ENCODE measurements at places on chromosomes 6 and 20.
A peak's percentile ranks its signal among the peaks of the same experiment; 100 is the strongest.

GRCh38 chr6:99822741-99823512 is 171.1 kb downstream of the MCHR2 start:
- DNase-seq, result no peak

- DNase-seq, result no peak
These were observed 1297.5 kb upstream of the CITED2 start for GRCh38 chr6:140671926-140672325.

DNA sequence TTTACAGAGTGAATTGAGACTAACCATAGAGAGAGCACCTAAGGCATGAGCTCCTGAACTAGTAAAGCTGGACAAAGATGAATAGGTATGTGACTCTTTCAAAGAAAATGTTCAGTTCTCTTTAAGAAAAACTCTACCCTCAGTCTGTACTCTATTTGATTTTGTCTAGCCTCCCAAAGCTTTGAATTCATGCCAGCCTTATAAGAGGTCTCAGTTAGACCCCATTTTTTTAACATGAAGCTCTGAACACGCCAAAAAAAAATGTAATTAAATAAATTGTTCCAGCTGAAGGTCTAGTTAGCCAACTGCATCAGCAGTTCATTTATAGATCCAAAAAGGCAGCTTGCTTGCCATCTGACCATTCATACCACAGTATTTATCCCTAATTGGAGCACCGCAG is 71.6 kb downstream of the COL9A1 start:
- DNase-seq, result no peak

GRCh38 chr20:64232794-64233193 is 22.8 kb upstream of the PCMTD2 start:
- DNase-seq, result no peak

- peak; percentile 61 for DNase-seq
These were observed 1.2 kb downstream of the TCFL5 start for GRCh38 chr20:62860391-62860923.

DNA sequence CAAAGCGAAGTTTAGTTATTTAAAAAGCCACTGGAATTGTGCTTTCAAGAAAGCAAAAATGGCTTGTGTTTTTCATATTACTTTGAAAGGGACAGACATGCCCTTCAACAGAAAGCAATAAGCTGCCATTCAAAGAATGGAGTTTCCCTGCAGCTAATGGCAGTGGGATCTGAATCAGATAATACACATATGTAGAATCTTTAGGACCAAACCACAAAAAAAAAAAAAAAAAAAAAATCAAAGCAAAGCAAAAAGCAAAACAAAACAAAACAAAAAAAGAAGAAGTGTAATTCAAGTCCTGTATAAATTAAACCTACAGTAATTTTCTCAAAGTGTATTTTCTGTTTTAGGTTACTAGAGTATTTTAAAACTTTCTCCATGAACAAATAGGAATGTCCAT is 63.6 kb upstream of the ZNF217 start:
- no peak for DNase-seq

GRCh38 chr6:118203545-118203944 is 296.5 kb downstream of the SLC35F1 start:
- DNase-seq, result no peak

GRCh38 chr6:116314218-116314617 is 34.5 kb upstream of the TSPYL1 start:
- DNase-seq, result no peak

- no peak for DNase-seq
These were observed 386.5 kb downstream of the SMOC2 start for GRCh38 chr6:168827586-168827871.

GRCh38 chr6:162712694-162713093 is 14.9 kb downstream of the PRKN start:
- no peak for DNase-seq

DNA sequence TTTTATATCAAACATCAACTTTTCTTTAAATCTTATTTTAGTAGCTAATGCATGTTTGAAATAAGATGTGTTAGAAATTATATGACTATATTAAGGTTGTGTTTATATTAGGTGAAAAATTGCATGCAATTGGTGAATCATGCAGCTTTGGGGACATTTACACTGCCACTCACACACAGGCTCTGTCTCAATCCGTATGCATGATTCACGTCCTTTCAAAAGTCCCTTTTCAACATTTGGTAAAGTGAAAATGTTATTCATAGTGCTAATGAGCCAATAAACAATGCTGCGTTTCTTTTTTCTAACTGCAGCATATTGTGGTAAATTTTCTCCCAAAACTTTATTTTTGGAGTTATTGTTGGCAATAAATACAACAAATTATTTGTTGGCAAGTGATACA is 198.0 kb downstream of the FUT9 start:
- no peak for DNase-seq

DNA sequence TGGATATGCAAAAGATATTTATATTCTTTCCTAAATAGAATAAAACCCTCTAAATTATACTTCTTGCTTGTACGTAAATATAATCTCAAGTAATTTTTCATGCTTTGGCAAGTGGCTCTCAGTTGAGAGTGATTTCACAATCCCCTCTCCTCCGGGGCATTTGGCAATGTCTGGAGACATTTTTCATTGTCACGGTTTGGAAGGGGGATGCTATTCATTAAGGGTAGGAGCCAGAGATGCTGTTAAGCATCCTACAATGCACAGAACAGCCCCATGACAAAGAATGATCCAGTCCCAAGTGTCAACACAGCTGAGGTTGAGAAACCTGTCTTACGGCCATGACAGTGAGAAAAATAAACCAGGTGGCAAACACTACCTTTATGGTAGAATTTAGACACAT is 75.7 kb downstream of the AGPAT4 start:
- no peak for DNase-seq

DNA sequence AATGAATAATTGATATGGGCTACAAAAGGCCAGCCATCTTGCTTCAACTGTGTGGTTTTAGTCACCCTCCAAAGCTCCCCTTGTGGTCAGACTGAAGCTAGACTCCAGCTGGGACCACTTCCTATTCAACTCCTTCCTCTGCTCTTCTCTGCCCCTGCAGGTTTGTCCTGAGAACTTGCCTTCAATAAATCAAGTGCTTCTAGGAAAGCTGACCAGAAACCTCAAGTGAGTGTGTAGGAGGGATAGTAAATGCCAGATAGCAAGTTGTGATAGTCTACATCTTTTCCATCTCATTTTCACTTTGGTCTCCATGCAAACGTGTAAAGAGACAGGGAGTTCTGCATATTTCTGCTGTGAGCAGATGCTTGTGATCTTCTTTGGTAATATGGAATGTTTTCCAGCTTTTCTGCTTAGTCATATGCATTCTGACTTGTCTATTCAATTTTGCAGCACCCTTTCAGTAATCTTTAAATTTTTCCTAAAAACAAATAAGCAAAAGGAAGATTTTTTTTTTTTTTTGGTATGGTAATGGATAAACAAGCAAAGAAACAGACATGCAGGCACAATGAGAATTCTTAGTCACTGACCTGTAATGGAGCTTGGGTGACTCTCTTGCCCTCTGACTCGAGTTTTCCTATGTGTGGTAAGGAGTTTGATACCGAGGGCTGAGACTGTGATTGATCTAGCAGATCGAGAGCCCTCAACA is 201.3 kb upstream of the BTBD3 start:
- no peak for DNase-seq

GRCh38 chr6:156710479-156710878 is 66.7 kb upstream of the ARID1B start:
- DNase-seq, result no peak

GRCh38 chr6:3490625-3490980 is 33.8 kb upstream of the SLC22A23 start:
- no peak for DNase-seq

- no peak for DNase-seq
These were observed 142.4 kb downstream of the ZFP64 start for GRCh38 chr20:52049001-52049731.

GRCh38 chr6:108741331-108741989 is 106.8 kb upstream of the ARMC2 start:
- no peak for DNase-seq

GRCh38 chr6:28496099-28496779 is 19.4 kb downstream of the GPX6 start:
- no peak for DNase-seq

DNA sequence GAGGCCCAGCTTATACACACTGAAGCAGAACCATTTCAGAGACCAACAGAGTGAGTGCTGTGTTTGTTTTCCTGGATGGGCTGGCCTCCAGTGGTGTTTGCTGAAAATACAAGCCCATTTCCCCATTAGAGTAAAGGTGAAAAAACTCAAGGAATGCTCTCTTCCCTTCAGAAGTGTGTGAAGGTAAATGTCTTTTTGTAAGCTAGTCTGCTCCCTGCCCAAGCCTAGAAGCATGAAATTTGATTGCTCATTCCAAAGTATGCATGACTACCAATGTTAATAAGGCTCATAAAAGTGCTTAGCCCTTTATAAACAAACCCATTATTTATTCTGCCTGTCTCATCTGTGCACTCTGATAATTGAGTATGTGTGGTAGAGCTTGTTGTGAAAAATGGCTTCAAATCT is 59.1 kb downstream of the ADGRF1 start:
- no peak for DNase-seq

- DNase-seq, result peak; percentile 23
These were observed 251.5 kb downstream of the SOX4 start for GRCh38 chr6:21845018-21845417.

DNA sequence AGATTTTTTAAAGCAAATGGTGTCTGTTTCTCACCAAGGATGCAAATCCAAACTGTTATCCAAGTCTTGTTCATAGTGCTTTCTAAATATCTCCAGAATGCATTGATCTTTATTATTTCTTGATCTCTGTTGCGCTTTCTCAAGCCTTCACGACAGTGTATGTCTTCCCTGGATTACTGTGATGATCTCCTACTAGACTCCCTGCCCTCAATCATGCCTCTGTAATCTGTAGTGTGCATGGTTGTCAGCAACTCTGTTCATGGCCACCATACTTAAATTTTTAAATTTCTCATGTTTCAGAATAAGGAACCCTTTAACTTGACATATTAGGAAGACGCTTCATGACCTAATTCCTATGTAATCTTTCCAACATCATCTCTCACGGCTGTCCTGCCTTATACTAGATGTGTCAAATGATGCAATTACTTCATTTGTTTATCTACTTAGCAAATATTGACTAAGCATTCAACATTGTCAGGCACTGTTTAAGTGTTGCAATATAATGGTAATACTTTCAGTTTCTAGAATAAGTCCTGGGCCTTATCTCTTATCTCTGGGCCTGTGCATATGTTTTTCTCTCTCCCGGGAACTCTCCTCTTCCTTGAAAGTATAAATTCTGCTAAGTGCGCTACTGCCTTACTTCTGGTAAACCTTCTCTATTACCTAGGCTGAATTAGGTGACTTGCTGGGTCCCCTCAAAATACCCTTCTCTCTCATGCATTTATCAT is 25.6 kb upstream of the AHI1 start:
- DNase-seq, result no peak

GRCh38 chr6:35969646-35970045 is 48.7 kb upstream of the SRPK1 start:
- DNase-seq, result no peak

DNA sequence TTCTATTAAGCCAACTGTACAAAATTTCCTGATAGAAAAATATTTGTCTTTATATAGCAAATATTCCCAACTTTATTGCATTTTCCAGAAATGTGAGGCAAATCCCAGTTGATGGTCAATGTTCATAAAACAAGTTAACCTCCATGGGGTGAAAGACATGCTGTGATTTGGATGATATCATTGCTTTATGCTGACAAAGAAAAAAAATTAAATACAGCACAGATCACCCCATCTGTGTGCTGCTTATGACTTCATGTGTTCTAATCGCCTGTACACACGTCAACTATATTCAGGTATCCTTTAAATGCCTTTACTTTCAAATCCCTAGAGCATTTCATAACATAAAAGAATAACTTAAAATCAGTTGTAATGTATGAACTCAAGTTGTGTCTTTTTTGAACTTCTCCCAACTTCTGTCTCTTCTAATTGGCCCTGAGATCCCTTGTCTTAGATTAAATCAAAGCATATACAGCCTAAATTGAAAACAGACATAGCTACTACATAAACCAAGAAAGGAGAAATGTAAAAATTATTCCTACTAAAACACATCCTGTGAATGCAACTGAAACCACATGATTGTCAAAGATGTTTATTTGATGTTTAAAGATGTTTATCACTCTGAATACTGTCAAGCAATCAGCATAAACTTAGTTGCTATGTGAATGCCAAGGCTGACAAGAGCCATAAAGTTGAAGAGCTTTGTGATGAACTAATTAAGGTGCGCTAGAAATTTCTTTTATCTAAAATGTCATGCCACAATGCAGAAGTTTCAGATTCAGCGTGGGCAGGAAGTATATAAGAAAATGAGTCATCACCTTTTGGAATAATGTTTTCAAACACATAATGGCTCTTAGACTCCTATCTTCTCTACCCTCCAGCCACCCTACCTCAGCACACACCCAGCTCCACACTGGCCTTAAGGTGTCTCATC is 68.7 kb downstream of the FILIP1 start:
- DNase-seq, result no peak

- DNase-seq, result no peak
These were observed 452.0 kb downstream of the EPHA7 start for GRCh38 chr6:92967362-92967761.

GRCh38 chr20:8223091-8223870 is 91.2 kb downstream of the PLCB1 start:
- no peak for DNase-seq

DNA sequence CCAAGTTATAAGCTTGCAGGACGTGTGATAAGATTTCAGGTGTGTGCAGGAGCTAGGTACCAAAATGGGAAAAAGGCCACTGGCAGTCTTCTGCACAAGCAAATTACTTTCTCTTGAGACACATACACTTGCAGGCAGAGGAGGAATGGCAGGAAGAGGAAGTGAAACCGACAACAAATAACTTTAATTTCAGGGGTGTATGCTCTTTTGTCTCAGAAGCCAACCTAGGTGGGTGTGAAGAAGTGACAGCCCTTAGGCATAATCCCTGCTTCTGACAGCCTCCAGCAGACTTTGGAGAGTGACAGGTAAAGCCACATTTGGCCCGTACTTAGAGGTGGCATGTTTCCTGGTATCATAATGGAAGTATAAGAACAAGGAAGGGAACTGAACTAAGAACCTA is 118.8 kb upstream of the TRAF3IP2 start:
- no peak for DNase-seq

- no peak for DNase-seq
These were observed 363.1 kb upstream of the PTCHD4 start for GRCh38 chr6:48474136-48474535.

- no peak for DNase-seq
These were observed 3.8 kb downstream of the RIPOR2 start for GRCh38 chr6:24931718-24932691.

DNA sequence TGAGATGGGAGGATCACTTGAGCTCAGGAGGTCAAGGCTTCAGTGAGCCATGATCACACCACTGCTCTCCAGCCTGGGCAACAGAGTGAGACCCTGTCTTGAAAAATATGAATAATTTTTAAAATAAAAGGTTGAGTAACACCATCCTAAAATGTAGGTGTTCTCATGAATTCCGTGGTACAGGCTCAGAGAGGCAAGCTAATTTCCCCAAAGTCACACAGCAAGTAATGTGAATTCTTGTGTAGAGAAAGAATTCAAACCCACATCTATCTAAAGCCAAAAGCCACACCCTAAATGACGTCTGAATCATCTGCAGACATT is 80.5 kb downstream of the ZNF217 start:
- no peak for DNase-seq

Data from amygdala (tissue), 56 donors.